Bone marrow (tissue), 2 donors: ENCODE measurements at places on chromosomes 12 and 14.

DNA sequence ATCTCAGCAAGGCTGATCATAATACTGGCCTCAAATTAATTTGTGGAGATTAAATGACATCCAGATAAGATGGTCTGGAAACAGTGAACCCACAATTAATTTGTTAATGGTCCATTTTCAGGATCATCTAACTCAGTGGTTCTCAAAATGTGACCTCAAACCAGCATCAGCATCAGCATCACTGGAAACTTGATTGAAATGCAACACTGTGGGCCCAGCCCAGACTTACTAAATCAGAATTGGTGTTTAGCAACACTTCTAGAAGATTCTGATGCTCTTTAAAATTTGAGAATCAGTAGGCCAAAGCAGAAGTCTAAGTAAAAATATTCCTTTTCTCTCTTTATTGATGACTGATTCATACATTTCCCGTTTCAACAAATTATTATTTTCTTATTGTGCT is 10.7 kb upstream of the KRT82 start:
- DNase-seq: no peak

DNA sequence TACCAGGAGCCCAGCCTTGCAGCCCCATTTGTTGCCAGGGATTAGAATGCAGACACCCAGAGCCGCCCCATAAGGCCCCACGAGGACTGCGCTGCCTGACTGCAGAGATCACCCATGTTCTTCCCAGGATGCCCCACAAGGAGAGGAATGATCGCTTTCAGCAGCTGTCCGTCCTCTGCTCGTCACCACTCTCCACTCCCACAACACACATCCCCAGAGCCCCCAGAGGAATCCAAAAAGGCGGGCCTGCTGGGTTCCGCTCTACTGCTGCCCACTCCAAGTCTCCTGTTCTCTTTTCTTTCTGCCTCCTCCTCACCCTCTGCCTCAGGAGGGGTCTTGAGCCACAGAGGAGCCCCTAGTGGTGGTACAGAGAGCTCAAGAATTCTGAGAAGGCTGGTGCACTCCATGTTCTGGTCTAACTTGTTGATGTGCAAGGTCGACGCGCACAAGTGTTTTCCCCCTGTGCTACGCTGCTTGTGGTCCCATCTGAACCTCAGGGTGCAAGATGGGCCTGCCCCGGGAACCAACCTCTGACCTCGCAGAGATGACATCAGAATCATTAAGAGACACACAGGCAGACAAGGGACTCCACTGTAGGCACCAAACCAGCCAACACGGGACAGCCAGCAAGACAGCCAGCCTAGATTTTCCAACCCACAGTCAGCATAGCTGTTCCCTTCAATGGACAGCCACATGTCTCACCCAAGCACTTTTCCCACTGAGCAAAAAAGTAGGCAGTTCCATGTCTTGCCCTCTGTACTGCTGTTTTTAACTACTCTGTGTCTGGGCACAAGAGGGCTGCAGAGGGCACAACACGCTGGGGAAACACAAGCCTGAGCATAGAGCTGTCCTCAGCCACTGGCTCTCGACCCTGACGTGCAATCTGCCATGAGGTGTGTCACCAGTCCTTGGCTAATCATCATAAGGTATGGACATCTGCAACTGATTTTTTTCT is 29.9 kb downstream of the PXN start:
- DNase-seq: no peak

DNA sequence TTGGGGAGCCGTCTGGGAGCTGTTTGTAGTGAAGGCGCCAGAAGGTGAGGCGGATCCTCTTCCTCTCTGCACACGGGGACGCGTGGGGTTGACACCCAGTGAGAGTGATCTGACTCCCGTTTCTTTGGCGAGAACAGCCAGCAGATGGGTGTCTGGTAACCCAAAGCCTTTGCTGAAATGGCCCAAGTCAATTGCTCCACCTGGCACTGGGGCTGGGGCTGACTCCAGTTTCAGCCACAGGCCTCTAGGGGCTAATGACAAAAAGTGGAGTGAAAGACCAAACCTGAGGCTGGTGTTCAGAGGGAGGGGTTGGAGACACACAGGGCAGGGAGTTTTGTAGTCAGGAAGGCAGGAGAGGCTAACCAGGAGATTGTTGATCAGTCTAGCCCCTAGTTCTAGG is 87.0 kb downstream of the FRMD6 start:
- DNase-seq: no peak

DNA sequence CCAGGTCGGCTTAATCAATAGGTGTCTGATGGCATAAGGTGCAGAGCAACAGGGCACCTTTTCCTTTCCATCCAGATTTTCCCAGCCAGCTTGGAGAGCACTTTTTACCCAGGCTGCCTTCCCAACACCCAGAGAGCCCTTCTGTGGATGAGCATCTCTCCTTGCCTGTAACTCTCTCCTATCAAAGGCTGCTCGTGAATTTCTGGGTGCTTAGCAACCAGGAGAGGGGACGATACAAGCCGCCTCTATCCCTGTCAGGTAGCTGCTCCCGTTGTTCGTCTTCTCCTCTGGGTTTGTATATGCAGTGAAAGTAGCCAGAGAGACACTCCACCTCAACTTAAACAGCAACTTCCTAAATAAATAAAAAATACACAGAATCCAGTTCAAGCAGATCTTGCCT is 124.2 kb downstream of the CACNA1C start:
- no peak for DNase-seq

- no peak for DNase-seq
Measured at GRCh38 chr12:90652280-90652679, 302.7 kb downstream of the CCER1 start.

DNA sequence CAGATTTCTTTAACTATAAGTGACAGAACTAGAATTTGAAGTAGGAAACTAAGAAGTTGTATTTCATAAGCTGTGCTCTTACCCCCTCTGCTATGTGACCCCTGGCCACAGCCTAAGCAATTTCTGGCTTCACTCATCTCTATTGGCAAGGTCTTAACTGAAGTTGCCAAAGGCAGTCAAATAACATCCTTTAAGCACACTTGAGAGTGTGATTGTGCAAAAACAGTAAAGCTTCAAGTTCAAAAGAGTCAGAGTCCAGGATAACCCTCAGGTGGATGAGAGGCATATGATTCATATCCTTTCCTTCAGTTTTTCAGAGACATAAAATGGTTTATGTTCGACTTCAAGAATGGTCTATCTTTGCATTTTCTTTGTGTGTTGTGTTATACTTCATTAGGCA is 45.2 kb downstream of the GRIP1 start:
- no peak for DNase-seq

GRCh38 chr14:27862684-27863083 is 903.9 kb upstream of the FOXG1 start:
- no peak for DNase-seq

GRCh38 chr12:14950421-14950820 is 11.0 kb downstream of the ARHGDIB start:
- no peak for DNase-seq

DNA sequence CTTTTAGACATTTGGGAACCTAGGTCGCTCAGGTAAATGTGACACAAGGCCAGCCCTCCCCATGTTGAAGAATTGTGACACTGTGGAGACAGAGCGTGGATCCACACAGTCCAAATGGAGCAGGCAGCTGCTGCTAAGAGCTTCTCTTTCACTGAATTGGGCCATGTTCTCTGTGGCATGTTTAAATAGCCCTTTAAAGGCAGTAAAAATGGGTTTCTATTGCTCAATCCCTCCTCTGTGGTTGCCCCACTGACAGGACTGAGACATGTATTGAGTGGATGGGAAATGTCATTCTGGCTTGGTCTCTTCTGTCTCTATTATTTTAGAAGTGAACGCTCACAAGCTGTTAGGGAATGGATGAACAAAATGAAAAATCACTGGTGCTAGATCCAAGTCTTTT is 84.0 kb upstream of the PRICKLE1 start:
- no peak for DNase-seq

GRCh38 chr14:104224131-104224505 is 85.7 kb downstream of the KIF26A start:
- no peak for DNase-seq

- no peak for DNase-seq
Measured at GRCh38 chr12:53696285-53696654, 20.4 kb upstream of the ATP5MC2 start.
